ENCODE measurements at places on chromosomes 12 and 14.

DNA sequence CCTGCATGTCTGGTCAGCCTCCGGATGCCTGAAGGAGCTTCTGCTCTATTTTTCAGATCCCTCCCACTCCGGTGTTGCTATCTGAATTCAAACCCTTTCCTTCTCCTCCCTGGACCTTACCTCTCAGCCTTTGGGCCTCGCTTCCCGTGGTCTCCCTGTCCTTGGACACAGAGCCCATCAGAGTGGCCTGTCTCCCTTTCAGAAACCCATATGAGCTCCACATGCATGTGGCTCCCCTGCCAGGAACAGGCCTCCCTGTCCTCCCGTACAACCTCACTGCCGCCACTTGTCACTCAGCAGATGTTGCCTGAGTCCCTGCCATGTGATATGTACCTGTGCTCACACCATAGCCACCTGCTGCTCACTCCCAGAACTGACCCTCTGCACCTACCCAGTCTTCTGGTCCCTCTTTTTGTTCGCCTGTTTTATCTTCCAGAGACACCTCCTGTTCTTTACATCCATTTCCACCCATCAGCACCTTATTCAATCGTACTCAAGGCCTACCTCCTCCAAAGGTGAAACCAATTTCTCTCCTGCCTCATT, 182.5 kb downstream of the ZFP36L1 start:
- no peak for DNase-seq

GRCh38 chr12:121516437-121517011, 64.3 kb downstream of the KDM2B start:
- no peak for DNase-seq

DNA sequence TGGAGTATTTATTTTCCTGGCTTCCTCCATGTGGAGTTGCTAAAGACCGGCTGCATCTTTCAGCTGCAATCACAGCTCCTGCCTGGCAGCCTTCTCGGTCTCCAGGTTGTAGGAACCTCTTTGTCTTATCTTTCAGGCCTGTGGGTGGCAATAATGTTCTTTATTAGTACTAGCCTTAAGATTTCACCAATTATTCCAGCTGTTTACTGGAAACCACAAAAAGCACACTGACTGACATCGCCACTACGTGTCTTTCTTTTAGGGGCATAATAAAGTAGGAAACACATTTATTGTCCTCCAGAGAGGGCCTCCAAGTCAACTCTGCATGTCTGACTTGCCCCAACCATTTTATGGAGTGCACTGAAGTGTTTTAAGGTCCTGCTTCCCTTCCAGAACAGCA, 1116.5 kb upstream of the TMEM132C start:
- DNase-seq = no peak

DNA sequence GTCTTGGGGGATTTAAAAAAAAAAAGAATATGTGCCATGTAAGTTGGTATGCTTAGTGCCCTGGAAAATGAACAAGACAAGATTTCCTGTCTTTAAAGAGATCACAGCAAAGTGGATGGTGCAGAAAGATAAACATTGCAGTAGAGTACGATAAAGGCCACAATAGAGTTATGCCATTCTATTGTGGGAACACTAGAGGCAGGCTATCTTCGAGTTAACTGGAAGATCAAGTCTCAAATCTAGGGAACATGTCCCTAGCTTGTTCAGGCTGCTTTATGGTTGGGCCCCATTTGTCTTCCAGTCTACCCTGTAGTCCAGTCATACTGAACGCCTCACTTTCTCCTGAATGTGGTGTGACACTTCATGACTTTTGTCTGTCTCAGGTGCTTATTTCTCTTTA, 18.7 kb upstream of the CCT2 start:
- DNase-seq = no peak

GRCh38 chr14:94376976-94377865, 11.2 kb downstream of the SERPINA1 start:
- DNase-seq = no peak

- DNase-seq = peak; percentile 6
Observed at GRCh38 chr14:53306267-53306721, 153.2 kb upstream of the DDHD1 start.

DNA sequence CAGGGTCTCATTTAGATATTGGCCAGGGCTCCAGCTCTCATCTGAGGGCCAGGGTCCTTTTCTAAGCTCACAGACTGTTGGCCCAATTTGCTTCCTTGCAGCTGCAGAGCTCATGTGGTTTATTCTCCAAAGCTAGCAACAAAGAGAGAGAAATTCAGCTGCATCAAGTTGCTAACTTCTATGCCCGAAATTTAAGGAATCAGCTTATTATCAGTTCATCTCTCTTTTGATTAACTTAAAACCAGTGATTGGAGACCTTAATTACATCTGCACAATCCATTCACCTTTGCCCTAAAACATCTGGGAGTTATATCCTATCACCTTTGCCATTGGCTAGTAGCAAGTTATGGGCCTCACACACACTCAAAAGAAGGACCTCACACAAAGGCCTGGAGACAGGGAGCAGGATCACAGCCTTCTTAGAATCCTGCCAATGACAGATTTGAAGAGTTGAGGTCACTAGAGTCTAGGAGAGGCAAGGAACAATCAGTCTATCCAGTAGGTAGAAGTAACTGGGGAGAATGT, 258.8 kb upstream of the GARIN6 start:
- DNase-seq = no peak

DNA sequence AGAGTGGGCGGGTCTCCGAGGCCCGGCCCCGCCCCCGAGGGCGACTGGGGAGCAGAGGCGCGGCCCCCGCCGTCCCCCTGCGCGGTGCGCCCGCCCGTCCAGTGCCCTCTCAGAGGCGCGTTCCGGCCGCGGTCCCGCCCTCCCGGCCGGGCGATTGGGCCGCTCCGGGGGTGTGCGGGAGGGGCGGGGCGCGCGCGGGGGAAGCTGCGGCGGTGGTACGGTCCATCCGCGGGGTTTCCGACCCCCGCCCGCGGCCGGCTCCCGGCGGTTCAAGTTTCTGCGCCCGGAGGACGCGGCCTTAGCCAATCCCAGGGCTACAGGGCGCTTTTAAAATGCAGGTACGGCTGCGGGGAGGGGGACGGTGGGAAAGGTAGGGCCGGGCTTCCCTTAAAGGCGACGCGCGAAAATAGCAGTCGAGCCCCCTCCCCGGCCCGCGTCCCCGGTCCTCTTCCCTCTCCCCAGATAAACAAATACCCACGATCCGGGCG, 315 bp upstream of the CCDC85C start:
- DNase-seq = peak; percentile 79

- no peak for DNase-seq
Observed at GRCh38 chr12:67457136-67457535, 188.0 kb downstream of the CAND1 start.

GRCh38 chr14:40684328-40684727, 922.3 kb upstream of the LRFN5 start:
- no peak for DNase-seq

DNA sequence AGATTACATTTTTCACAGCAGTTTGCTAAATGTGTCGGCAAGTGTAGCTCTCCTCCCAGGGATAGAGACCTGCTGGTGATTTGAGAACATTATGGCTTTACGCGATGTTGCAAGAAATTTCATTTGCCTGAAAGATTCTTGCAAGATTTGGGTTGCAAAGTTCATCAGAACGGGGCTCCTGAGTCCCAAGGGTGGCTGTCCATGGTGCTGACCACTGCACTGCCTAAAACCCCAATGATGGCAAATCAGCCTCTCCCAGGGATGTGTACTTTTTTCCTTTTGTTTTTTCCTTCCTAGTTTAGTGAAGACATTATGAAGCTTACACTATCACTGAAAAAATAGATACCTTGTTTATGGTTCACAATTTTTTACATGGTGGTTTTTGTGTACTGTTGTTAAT, 85.4 kb downstream of the WSCD2 start:
- no peak for DNase-seq

DNA sequence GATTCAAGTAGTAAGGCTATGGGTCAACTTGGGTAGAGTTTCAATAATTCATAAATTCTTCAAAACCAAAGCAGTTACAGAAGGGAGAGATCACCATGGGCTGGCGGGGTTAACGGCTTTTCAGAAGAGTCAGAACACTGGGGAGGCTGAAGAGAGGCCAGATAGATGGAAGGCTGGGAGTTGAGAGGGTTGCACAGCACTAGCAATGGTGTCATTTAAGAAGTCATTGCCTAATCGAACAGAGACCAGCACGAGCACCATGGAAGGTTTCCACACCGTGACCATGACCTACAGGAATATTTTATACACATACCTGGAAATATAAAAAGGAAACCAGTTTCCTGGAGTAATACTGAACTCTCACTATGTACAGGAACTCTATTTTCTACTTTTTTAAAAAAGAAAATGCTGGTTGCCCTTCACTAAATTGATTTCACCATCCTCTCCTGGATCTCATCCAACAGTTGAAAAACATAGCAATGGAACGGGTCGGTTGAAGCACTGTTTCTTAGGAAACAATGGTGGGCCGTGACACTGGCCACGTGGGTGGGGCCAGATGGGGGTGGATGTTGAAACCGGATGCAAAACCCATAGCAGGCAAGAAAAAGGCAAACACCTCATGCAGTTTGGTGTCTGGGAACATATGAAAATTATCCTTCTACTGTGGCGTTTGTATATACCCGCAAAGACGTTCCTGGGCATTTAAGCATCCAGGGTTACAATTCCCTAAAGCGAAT, 38.0 kb upstream of the RIN3 start:
- DNase-seq = no peak

DNA sequence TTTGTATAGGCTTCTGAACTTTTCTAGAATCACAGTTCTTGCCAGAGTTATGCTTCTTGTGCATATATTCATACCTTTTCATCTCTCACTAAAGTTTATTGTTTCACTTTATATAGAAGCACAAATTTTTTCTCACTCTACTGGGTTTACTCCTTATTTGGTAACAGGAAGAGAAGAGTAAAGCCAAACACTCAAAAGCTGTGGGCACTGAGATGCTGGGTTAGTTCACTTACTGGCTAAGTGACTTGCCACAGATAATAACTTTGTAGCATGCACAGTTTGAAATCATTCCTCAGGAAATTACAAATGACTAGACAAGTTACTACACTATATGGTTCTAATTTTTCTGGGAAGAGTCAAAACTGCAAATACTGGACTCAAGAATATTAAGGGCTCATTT, 7.8 kb downstream of the HIGD1C start:
- no peak for DNase-seq

- DNase-seq = peak; percentile 70
Observed at GRCh38 chr14:99518441-99519346, 37.5 kb downstream of the CCNK start.

DNA sequence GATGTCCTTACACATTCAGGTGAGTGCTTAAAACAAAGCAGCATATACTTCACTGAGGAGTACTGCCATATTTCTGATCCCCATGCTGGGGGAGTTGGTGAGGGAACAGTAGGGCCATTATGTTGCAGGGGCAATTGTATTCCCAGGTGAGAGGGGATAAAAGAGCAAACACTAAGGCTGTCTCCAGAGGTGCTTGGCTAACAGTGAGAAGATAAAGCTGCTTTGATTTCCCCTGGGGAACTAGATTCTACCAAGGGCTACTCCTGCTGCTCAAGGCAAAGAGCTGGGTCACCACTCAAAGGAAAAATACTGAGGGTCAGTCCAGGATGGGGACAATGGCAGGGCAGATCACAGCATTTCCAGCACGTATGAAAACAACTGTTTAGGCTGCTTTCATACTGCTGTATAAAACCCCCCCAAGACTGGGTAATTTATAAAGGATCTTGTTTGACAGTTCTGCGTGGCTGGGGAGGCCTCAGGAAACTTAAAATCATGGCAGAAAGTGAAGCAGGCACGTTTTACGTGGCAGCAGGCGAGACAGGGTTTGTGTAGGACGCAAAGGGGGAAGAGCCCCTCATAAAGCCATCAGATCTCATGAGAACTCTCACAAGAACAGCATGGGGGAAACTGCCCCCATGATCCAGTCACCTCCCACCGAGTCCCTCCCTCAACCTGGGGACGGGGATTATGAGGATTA, 47.8 kb upstream of the OR5AU1 start:
- DNase-seq = no peak

DNA sequence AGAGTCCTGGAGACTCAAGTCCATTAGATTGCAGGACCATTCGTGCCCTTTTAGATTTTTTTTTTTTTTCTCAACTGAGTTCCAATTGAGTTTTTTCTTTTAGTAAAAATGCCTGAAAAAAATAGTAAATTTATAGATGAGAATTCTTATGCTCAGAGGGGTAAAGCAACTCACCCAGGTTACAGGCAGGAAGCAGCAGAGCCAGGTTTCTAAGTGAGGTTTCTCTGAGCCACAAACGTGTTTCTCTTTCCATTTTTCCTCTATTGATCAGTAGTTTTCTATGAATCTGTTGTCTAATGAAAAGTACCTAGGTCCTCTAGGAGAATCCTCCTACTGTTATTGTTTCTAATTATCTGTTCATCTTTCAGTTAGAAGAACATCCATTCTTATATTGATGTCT, 66.4 kb upstream of the C12orf71 start:
- no peak for DNase-seq

- DNase-seq = no peak
Observed at GRCh38 chr14:81416981-81417380, 16.9 kb upstream of the STON2 start.

- no peak for DNase-seq
Observed at GRCh38 chr12:1926251-1926657, 7.8 kb upstream of the CACNA2D4 start.

GRCh38 chr12:70577283-70577634, 60.0 kb downstream of the PTPRB start:
- no peak for DNase-seq

DNA sequence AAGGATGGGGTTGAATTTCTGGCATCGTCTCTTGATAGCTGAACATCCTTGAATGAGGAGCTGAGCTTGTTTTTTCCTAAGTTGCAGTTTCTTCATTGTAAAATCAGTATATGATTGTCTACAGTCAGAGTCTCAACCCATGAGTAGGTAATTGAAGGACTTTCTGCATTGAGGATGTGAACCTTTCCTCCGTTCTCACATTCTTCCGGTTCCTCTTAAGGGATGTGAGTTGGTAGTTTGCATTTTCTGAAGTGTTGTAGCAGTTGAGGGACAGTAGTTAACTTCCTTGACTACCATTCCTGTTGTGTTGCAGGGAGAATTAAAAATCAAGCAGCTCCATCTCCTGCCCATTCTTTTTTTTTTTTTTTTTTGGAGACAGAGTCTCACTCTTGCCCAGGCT, 19.1 kb downstream of the TPCN1 start:
- no peak for DNase-seq

GRCh38 chr12:3761116-3761735, 8.3 kb upstream of the CRACR2A start:
- DNase-seq = no peak

GRCh38 chr12:45329238-45329637, 113.3 kb downstream of the ANO6 start:
- no peak for DNase-seq

DNA sequence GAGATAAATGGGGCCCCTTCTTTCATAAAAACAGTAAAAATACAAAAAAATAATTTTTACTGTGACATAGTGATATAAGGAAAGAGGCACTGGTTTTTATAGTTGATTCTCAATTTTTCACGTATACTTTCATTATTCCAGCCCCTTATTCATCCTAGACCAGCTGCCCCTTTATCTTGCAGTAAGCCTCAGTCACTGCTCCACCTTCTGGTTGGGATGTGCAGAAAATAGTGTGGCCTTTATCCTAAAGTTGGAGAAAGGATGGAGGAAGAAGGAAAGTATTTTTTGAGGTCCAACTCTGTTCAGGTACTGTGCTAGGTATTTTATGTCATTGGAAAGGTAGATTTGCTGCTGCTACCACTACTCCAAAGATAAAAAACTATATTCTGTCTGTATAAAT, 172.7 kb downstream of the ANO6 start:
- DNase-seq = no peak

Data from stimulated activated CD8-positive, alpha-beta memory T cell treated with anti-CD3 and anti-CD28 coated beads, Interleukin-15, amount 100 ng/mL, for 1 hour (primary cell).